ENCODE measurements at places on chromosomes 1 and 21.

- DNase-seq, result no peak
Measured at GRCh38 chr1:5570931-5571330, 421.3 kb downstream of the NPHP4 start.

DNA sequence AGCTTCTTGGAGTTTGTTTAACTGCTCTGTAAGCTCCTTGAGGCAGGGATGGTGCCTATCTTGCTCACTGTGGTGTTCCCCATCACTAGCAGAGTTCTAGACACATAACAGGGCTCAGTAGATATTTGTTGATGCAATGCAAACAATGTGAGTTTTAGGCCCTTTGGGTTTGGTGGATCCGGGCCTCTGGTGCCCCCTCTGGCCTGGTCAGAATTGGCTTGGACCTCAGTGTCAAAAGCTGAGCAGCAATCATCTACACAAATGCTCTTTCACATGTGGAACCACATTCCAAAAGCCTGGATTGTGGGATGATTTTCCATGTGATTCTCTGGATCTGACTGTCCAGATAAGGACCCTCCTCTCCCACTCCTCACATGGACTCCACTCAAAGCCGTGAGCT lies 53.4 kb upstream of the BCAR3 start:
- no peak for DNase-seq

DNA sequence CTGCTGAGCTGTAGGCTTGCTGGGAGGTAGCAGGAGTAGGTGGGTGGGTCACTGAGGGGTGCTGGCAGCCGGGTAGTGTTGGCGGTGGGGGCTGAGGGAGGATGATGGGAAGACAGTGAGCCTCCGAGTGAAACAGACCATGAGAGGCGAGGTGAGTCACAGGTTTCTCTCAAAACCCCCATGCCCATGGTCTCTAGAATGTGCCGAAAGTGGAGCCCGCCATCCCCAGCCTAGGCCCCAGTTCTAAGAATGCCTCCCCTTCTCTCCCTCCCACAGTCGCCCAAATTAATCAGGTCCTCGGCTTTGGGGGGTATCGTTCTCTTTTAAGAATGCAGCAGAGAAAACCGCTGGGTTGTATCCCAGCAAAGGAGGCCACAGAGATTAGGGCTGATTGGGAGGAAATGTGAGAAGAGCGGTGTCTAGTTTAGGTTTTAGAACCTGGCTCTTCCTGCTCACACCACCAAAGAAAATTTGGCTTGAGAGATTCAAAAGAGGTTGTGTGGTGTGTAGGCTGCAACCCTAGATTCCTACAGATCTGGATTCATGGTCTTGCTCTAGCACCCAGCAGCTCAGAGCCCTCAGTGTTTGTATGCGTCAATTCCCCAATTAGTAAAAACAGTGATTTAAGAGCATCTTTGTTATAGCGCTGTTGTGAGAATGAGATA lies 27.7 kb upstream of the IL19 start:
- DNase-seq, result no peak

- no peak for DNase-seq
Measured at GRCh38 chr1:21725748-21726392, 56.7 kb upstream of the RAP1GAP start.

GRCh38 chr1:220966881-220967611 lies 87.8 kb downstream of the HLX start:
- DNase-seq, result no peak

GRCh38 chr1:5954964-5955363 lies 37.3 kb downstream of the NPHP4 start:
- no peak for DNase-seq

- DNase-seq, result no peak
Measured at GRCh38 chr1:225855503-225856300, 26.5 kb downstream of the TMEM63A start.

DNA sequence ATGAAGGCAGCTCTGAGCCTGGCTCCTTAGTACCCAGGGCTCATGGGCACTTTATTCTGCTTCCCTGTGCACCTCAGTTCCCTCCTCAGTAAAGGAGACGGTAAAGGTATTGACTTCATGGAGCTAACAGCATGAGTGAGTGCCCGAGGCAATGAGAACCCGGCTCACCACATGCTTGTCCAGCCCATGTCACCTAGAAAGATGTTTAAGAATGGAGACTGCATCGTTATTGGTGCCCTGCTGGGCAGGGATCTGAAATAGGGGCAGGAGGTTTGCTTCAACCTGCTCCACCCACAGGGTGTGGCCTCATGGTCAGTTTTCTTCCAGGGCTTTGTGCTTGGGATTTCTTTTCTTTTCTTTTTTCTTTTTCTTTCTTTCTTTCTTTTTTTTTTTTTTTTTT lies 7.0 kb upstream of the KCNE1 start:
- no peak for DNase-seq

DNA sequence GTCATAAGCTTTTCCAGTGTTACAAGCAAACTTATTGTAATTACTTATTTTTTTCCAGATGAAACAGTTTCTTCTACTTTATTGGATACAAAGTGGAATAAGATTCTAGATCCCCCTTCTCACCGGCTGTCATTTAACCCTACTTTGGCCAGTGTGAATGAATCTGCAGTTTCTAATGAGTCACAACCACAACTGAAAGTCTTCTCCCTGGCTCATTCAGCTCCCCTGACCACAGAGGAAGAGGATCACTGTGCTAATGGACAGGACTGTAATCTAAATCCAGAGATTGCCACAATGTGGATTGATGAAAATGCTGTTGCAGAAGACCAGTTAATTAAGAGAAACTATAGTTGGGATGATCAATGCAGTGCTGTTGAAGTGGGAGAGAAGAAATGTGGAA lies 95.5 kb downstream of the ZFYVE9 start:
- DNase-seq, result no peak

DNA sequence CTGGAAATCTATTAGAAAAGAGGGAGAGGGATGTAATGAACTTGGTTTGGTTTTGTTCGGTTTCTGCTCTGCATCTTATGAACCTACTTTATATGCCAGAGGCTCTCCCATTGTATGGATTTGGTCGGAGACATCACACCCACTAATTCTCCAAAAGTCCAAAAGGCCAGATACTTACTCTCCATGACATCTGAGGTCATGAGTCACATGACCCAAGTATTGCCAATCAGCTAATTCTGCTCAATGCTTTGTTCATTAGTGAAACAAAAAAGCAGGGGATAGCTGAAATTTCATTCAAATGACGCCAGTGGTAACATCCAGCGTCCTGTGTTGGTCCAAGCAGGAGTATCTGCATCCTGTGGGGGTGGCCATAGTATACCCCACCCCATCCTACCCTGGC lies 173.6 kb downstream of the TRIM33 start:
- no peak for DNase-seq

- DNase-seq, result no peak
Measured at GRCh38 chr1:91765880-91766443, 120.0 kb downstream of the TGFBR3 start.

- no peak for DNase-seq
Measured at GRCh38 chr1:112735752-112736151, 20.6 kb upstream of the PPM1J start.

- DNase-seq, result no peak
Measured at GRCh38 chr1:101363891-101364318, 127.1 kb downstream of the S1PR1 start.

- DNase-seq, result no peak
Measured at GRCh38 chr1:73701826-73702225, 496.1 kb downstream of the LRRIQ3 start.
